ENCODE measurements at places on chromosomes 5 and 9. TPM values are rescaled to one million over a fixed set of nuclear protein-coding genes. Genes with fewer than 3 reads are reported as not detected.

DNA sequence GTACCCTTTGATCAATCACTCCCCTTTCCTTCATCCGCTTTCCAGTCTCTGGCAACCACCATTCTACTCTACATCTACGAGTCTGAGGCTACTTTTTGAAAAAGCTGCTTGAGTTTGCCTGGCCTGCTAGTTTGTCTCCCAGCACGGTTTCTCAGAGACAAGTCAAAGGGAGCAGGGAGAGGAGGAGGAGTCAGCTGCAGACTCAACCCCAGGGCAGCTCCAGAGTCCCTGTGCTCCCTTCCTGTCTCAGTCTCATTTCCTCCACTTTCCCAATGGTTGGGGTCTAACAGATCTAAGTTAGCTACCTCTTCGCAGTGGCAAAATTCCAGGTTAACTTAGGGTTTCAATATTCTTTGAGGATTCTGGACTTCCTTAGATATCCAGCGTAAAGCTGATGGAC, 80.0 kb upstream of the PCA3 start:
- no peak for DNase-seq

DNA sequence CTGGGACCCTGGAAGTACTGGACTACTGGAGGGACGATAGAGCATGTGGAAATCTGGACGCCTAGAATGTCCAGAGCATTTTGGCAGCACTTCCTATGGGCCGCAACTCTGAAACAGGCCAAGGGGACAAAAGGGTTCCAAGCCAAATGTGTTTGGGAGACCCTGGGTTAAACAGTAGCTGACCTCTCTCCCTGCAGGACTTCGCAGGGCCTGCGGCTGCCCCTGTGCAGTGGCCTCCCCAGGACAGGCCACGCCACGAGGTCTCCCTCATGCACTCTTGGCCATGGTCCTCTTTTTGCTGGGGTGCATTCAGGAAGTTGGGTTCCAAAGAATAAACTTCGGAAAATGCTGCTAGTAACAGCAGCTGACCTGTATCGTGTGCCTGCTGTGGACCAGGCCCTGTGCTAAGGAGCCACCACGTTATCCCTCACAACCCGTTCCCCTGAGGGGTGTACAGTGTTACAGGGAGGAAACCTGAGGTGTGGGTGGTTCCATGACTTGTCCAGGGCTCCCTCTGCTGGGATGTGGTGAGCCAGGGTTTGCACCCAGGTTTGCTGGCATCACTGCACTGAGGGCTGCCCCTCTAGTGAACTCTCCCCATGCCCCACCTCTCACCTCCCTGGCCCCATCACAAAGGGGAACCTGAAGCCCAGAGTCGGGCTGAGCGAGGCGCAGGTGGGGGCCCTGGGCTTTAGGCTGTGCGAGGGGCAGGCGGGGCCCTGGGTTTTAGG, 79.4 kb downstream of the AMBP start:
- no peak for DNase-seq

- DNase-seq: no peak
These were observed 223.2 kb downstream of the TLR4 start for GRCh38 chr9:117927354-117927753.

- no peak for DNase-seq
These were observed 53.0 kb downstream of the TSSK1B start for GRCh38 chr5:113381791-113382190.

HRH2 gene
- total RNA-seq: 5.7 TPM

UNC5A gene
- not detected for total RNA-seq

All from ureter (tissue), 1 donor.